GM12892 (cell line): ENCODE measurements at places on chromosomes 5 and 9.

- DNase-seq, result no peak
These were observed 34.2 kb downstream of the HTR4 start for GRCh38 chr5:148620091-148620490.

DNA sequence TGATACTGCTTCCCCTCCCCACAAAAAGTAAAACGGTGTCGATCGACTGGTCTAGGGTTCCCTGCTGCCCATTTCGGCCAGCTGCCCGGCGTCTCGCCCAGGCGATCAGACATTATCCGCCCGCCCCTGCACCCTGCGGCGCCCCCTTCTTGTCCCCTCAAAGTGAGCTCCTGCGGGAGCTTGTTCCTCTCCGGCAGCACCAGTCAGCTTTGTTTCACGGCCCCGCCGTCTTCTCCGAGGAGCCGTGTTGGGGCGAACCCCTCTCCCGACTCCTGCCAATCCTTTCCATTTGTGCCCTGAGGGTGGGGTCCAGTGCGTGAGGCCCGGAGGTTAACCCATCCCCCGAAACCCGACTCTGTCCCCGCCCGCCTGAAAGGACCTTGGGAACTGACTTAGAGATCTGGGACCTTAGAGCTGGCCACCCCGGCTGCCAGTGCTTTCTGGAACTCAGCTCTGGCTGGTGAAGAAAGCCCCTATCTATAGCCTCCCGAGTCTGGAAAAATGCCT is 518 bp downstream of the UBE2B start:
- DNase-seq, result peak; percentile 13

- no peak for DNase-seq
These were observed 38.2 kb downstream of the CXXC5 start for GRCh38 chr5:139686356-139686705.

DNA sequence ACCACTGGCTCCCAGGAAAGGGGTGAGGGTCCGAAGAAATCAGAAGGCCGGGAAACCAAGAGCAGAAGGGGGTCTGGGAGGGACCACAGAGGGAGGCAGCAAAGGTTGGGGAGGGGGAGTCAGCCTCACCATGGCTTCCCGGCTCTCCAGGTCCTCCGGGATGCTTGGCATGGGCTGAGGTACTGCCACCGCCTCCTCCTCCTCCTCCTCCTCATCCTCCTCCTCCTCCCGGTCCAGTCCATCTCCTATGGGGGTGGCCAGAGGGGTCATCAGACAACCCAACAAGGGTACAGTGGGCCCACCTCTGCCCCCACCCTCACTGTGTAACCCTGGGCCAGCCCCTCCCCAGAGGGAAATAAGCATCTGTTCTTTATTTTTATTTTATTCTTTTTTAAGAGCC is 17.5 kb downstream of the GOLGA2 start:
- no peak for DNase-seq

- no peak for DNase-seq
These were observed 154.5 kb downstream of the NR3C1 start for GRCh38 chr5:143248822-143249579.

GRCh38 chr5:180334751-180335613 is 18.2 kb downstream of the GFPT2 start:
- DNase-seq, result no peak

- no peak for DNase-seq
These were observed 2.6 kb upstream of the CCL27 start for GRCh38 chr9:34665067-34665380.

DNA sequence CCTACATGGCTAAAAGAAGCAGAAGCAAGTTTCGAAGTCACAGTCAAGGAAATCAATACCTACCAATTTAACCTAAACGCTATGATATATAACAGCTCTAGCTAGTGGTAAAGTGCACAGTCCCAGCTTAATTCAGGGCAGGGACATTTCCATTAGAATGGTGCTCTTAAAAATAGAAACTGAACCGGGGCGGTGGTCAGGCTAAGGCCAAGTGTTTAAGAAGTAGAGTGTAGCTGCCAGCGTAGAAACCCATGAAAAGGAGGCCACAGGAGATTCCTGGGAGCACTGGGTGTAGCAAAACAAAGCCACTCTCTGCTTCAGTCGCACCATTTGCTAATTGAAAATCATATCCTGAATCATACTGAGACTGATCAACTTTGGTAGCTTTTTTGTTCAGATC is 28.8 kb downstream of the PPIC start:
- DNase-seq, result no peak

- DNase-seq, result no peak
These were observed 671.0 kb downstream of the DMRTA1 start for GRCh38 chr9:23117616-23118015.

DNA sequence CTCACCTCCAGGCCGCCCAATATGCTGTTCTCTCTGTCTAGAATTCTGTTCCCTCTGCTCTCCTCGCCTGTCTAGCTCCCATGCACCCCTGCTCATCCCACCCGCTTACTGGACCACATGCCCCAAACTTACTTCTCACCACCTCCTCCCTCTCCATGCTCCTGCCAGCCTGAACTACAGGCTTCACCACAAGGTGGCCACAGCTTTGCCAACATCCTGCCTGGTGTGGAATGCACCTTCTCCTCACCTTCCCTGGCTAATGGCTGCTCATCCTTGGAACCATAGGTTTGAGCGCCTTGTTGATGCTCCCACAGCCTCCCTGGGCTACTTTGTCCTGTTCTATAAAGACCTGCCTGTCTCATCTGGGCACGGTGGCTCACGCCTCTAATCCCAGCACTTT is 9.6 kb downstream of the LAMC3 start:
- DNase-seq, result no peak

DNA sequence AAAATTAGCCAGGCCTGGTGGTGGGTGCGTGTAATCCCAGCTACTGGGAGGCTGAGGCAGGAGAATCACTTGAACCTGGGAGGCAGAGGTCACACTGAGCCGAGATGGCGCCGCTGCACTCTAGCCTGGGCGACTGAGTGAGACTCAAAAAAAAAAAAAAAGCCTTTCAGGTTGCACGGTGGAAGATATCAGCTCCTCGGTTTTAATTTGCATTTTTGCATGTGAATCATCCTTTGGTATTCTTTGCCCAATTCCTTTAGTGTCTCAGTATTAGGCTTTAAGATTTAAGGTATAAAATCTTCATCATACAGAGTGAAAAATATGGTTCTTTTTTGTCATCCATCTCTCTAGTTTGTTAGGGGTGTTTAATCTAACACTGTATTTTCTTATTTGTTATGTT is 173.6 kb upstream of the S1PR3 start:
- no peak for DNase-seq

DNA sequence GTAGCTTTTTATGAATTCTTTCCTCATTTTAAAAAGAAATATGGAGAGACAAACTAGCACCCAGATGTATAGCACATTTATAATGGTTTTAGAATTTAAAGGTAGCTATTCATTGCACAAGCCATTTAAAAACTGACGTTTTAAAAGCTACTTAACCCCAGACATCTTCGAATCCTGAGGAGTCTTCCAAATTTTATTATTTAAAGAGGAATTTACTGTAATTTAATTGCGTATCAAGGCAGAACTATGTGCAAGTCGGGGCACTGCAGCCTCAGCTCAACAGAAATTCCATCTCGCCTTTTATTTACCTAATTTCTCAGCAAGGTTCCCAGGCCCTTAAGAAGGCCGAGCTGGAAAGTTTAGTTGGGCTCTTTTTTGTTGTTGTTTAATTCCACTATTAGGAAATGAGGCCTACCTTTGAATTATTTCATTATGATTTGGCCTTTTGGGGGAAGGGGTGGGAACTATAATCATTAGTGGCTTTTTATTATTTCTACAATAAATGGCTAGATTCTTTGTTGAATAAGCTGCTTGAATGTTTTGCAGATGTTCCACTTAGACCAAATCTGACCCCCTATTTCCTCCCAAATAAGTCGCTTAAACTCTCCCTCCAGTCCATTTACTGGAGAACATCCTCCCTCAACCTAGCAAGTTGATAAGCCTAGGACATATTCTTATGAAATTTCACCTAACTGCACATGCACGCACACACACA is 20.2 kb downstream of the NR2F1 start:
- DNase-seq, result no peak

- DNase-seq, result no peak
These were observed 351.9 kb downstream of the NFIB start for GRCh38 chr9:13962006-13962405.

DNA sequence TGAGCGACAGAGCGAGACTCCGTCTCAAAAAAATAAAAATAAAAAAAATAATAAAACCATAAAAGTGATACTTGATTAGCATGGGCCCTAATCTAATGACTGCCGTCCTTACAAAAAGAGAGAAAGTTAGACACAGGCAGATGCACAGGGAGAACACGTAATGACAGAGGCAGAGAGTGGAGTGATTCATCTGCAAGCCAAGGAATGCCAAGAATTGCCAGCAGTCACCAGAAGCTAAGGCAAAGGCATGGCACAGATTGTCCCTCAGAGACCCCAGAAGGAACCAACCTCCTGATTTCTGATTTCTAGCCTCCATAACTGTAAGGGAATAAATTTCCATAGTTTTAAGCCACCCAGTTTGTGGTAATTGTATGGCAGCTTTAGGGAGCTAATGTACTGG is 79.6 kb upstream of the FREM1 start:
- DNase-seq, result no peak

- no peak for DNase-seq
These were observed 343.8 kb upstream of the CHD1 start for GRCh38 chr5:99272576-99272975.

DNA sequence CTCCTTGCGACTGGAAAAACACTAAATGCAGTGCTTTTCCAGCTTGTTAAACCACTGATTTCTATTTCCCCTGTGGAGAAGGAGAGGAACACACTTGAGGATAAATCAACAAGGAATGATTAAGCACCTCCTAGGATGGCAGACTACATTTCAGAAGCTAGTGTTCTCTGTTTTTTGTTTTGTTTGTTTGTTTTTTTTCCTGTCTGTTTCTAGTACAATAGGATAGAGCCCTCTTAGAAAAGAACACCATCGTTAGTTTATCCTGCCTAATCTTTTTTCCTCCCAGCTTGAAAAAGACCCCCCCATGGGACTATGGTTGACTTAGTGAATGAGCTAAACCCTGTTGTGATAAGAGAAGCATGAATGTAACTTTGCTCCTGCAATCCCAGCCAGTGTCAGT is 3.9 kb upstream of the TAL2 start:
- DNase-seq, result no peak

- DNase-seq, result no peak
These were observed 1556.5 kb upstream of the C9orf72 start for GRCh38 chr9:29129763-29130162.

GRCh38 chr5:1173485-1174070 is 27.8 kb upstream of the SLC6A19 start:
- DNase-seq, result no peak

DNA sequence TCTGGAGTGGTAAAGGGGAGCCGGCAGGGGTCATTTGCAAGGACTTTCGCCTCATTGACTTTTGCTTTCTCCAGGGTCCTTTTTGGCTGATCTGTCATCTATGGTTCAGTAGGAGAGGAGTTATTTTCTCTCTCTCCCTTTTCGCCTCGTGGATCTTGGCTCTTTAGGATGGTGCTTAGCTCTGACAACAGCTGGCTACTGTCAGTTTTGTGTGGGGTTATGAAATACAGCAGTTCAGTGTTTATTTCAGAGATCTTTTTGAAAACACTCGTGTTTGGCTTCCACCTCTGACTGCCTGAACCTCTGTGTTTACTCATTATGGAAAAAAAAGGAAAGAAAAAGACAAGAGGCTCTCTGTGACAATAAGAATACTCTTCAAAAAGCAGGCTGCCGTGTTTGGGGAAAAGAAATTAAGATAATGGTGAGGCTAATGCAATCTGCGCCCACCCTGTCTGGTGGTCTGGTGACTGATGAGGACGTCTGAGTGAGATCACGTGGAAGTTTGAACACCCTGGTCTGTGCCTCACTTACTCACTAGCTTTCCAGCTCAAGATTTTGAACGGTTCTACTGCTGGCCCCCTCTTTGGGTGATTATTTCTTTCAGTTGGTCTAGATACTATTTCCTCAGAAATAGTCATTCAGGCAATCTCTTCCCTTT is 567.7 kb downstream of the CAAP1 start:
- no peak for DNase-seq

DNA sequence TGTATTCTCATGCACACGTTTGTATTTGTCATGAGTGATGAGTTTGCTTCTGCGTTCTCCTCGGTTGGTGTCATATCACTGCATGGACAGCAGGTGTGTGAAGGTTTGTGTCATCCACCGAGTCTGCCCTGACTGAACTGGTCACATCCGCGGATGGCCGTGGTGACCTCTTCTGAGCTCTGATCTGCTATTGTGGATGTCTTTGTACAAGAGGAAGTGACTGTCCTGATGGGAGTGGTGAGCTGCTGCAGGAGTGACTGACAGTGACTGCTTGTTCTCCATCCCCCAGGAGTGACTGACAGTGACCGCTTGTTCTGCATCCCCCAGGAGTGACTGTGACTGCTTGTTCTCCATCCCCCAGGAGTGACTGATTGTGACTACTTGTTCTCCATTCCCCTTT is 69.9 kb downstream of the EHMT1 start:
- DNase-seq, result no peak

DNA sequence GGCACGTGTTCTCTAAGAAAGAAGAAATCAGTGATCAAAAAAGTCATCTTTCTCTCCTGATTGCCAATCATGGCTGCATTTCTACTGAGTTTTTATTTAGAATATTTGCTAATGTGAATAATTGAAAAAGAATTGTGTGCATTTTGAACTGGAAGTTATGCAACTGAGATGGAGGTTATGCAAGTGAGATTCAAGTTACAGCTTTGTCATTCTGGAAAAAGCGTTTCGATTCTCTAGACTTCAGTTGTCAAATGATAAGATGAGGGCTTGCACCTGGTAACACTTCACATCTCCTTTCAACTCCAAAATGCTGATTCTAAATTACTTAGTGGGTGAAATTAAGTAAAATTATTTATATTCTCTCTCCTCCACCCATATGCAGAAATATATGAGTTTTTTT is 36.4 kb downstream of the C6 start:
- no peak for DNase-seq

DNA sequence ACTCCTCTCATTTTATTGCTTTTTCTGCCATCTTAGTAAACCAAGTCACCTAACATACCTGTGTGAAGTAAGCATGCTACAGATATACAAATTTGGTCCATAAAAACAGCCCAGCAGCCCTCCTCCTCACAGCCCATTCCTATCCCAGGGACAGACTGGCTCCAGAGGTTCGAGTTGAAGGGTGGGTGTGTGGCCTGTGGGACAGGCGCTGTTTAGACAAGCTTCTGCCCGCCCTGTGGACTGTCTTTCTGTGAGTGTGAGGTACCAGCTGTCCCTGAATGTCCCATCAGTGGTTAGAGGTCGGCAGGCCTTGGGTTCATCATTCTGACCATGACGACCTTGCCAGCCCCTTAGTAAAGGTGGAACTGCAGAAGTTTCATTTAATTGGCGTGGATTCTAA is 82.0 kb downstream of the WNK2 start:
- DNase-seq, result no peak

DNA sequence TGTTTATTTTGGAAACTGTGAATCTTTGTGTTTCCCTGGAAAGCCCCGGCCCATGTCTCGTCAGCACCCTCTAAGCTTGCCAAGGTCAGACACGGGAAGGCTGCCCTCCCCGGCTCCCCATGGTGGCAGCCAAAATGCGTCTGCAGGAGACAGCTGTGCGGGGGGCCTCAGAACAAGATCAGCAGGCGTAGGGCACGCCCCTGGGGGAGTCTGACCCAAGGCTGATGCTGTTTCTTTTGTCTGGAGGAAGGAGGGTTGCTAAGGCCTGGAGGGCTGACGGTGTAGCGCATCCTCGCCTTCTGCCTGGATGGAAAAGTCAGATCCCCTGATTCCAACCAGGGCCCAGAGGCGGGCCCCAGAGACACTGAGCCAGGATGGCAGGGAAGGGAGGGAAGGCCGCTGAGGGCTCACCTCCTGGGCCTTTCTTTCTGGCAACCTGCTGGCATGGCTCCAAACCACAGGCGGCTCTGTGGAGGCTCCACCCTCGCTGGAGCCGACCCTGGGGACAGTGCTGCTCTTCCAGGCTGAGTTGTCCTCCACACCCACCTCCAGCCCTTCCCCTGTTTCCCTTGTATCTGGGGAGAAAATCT is 57.2 kb downstream of the OLFM1 start:
- no peak for DNase-seq
